Hair follicle dermal papilla cell (primary cell): ENCODE measurements at places on chromosomes 1 and 21. TPM values are rescaled to one million over a fixed set of nuclear protein-coding genes. Genes with fewer than 3 reads are reported as not detected.

Gene FCN3
- total RNA-seq: not detected in 2 replicates

Gene LCE1C
- total RNA-seq: not detected in 2 replicates

Gene NPHS2
- total RNA-seq: not detected in 2 replicates

Gene TNFRSF8
- not detected in 2 replicates for total RNA-seq

Gene COL11A1
- total RNA-seq: 168 and 264 TPM in 2 replicates

Gene SYCP1
- total RNA-seq: not detected in 2 replicates

Gene FCRL1
- total RNA-seq: not detected in 2 replicates

Gene TMEM269
- total RNA-seq: under 0.01 TPM in 1 of 2 replicates, not detected in the other

Gene OSBPL9
- total RNA-seq: 60.8 and 62.5 TPM in 2 replicates

Gene AGO1
- total RNA-seq: 25.5 and 26.8 TPM in 2 replicates

Gene KRTAP13-2
- total RNA-seq: not detected in 2 replicates

Gene FAAH
- 0.81 and 3.2 TPM in 2 replicates for total RNA-seq

Gene FNBP1L
- total RNA-seq: 21.3 and 28.2 TPM in 2 replicates

Gene GRIK3
- total RNA-seq: not detected in 2 replicates

Gene TRABD2B
- total RNA-seq: not detected in 2 replicates

Gene TCEA3
- 21.0 and 21.6 TPM in 2 replicates for total RNA-seq

Gene GADD45A
- total RNA-seq: 18.3 and 25.0 TPM in 2 replicates

Gene GPR61
- total RNA-seq: not detected in 2 replicates

Gene SUSD4
- not detected in 2 replicates for total RNA-seq

Gene FMO2
- 6.2 and 12.0 TPM in 2 replicates for total RNA-seq

Gene SLC30A7
- 62.5 and 70.4 TPM in 2 replicates for total RNA-seq

Gene INTS11
- total RNA-seq: 56.1 and 62.1 TPM in 2 replicates

Gene KANK4
- 0.24 and 0.49 TPM in 2 replicates for total RNA-seq

Gene S100A8
- not detected in 2 replicates for total RNA-seq

Gene ORC1
- total RNA-seq: 0.81 and 0.97 TPM in 2 replicates

Gene CELA3A
- total RNA-seq: not detected in 2 replicates

Gene ANP32E
- total RNA-seq: 9.8 and 10.5 TPM in 2 replicates

Gene HFM1
- 0.49 and 1.1 TPM in 2 replicates for total RNA-seq

Gene ACTL8
- not detected in 2 replicates for total RNA-seq

Gene SAMD13
- total RNA-seq: 0.49 and 0.97 TPM in 2 replicates
